Osteoblast (primary cell): ENCODE measurements at places on chromosomes 12 and 14. TPM values are rescaled to one million over a fixed set of nuclear protein-coding genes. Genes with fewer than 3 reads are reported as not detected.

DNA sequence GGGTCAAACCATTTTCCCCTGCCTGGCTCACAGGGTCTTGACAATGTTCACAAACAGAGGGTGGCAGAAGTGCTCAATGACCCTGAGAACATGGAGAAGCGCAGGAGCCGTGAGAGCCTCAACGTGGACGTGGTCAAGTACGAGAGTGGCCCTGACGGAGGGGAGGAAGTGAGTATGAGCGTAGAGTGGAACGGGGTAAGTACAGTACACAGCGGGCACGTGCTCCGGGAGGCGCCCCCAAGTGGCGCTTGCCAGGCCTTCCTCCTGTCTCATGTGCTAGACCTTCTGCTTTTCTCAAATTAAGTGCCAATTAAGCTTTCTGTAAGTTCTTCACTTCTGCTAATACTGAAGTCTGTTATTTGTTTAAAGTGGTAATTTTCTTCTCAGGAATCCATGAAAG is 35.9 kb downstream of the XRCC3 start:
- peak; percentile 63 for DNase-seq

DNA sequence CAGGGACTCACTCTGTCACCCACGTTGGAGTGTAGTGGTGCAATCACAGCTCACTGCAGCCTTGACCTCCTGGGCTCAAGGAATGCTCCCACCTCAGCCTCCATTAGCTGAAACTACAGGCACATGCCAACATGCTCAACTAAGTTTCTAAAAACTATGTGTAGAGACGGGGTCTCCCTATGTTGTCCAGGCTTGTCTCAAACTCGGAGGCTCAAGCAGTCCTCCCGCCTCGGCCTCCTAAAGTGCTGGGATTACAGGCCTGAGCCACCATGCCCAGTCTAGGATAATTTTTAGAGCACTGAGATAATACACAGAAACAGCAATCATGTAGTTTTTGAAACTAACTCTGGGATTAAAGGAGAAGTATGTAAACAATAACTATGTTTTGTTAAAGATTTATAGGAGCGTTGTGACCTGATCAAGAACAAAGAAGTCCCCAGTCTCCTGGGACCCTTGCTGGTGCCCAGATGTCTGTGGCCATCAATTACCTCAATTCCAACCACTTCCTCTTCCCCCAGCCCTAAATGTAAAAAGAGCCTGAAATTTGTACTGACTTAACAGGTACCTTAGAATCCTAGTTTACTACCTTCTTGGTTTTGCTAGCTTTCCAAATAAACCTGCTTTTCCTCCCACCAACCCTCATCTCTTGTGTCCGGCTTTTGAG is 28.9 kb upstream of the EGLN3 start:
- no peak for DNase-seq

DNA sequence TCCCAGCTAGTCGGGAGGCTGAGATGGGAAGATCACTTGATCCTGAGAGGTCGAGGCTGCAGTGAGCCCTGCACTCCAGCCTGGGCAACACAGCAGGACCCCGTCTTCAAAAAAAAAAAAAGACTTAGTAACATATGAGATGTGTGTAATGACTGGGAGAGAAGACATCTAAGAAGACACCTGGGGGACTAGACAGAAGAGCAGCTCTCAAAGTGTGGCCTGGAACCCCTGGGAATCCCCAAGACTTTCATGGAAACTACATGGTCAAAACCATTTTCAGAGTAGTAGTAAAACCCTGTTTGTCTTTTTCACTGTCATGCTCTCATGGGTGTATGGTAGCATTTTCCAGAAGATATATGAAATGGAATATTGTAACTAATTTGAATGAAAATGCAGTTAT is 45.3 kb downstream of the R3HDM2 start:
- no peak for DNase-seq

GRCh38 chr14:102688290-102688689 is 89.0 kb upstream of the TRAF3 start:
- DNase-seq, result no peak

The PLA2G1B gene
- total RNA-seq, result not detected in 2 replicates

DNA sequence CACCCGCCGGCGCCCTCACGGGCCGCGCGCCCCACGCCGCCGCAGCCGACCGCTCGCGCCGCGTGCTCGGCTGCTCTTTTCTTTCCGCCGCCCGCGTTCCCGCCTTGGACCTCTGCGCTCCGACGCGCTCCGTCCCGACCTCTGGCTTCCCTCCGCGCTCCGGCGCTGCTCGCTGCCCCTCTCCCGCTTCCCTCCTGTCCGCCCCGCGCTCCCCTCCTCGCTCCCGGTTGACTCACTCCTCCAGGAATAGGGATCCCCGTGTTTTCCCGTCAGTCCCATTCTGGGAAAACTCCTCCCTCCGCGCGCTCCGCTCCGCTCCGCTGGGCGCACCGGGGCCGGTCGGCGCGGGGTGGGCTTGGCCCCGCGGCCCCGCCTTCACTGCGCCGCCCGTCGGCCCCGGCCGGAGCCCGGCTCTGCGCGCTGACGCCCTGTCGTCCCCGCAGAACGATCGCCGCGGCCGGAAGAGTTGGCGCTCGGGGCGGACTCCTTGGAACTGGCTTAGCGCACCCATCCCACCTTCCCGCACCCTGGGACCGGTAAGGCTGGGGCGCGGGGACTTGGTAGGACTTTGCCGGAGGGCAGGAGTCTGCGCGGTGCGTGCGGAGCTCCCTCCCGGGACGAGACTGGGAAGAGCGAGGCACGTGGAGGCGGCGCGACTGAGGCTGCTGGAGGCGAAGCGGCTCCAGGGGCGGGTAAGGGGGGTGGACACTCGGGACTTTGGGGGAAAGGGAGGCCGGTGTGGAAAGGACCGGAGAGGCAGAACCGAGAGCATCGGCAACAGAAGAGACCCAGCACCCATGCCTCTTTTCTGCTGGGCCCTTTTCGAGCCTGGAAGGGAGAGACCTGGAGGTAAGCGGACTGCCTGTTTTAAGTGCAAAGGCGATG is 550 bp downstream of the TEAD4 start:
- DNase-seq, result peak; percentile 97
